ENCODE measurements at places on chromosomes 4 and X.

DNA sequence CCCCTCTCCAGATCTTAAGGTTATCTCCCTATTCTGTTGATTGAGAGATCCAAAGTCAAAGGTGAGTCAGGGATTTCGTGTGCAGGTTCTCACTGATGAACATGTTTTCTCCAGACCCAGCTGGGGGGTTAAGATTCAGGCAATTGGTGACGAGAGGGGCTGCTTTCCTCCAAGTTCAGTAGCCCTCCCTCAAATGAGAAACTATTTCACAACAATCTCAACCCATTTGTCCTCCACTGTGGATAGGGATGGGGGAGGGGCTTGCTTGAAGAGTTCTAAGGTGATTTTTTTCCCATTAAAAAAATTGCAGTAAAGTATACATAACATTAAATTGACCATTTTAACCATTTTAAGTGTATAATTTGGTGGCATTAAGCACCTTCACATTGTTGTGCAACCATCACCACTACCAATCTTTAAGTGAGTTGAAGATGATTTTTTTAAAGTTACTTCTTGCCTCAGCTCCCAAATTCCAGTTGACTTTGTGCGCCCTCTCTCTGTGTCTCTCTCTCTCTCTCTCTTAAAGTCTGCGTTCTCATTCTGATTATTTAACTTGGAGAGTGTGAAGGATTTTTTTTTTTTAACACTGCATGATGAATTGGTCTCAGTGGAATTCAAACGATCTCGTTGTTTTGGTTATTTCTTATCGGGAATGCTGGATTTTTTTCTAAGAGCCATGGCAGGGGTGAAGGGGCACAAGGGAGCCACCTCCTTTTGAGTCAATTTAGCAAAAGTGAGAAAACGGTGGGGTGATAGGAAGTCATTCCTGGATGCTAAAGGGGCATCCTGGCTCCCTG, 175.9 kb downstream of the SHROOM3 start:
- no peak for DNase-seq

- no peak for DNase-seq
Measured at GRCh38 chrX:39442332-39442731, 641.1 kb downstream of the MID1IP1 start.

DNA sequence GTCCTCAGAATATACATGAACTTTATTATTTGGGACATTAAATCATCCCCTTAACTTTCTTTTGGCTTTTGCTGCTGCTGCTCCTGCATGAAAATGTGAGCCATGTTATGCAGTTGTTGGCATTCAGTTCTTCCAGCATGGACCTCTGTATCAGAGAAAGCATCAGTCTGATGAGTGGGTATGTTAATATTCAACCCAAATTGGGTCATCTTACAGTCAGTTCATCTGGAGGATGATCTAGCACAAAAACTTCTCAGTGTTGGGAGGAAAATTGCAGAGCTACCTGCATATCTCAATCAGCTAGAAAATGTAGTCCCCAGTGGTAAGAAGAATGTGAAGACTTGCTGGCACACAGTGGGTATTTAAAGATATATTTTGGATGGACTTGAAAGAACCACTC, 96.7 kb downstream of the IL1RAPL2 start:
- no peak for DNase-seq

- DNase-seq, result no peak
Measured at GRCh38 chrX:111167334-111167733, 71.3 kb downstream of the PAK3 start.

DNA sequence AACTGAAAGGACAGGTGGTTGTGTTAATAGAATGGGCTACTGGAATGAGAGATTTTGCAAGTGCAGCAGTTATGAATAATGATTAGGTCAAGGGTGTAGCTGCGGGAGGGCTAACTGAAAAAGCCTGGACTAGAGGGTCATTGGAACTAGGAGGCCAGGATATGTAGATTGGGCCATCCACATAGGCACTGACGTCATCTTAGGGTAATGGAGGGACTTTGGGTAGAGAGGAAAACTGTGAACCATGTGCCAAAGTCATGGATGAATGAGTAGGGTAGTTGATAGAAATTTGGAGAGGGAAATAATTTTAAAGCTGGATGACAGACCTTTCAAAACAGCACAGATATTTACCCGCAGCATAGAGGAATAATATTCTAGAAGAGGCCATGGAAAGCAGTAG, 123.6 kb upstream of the SLITRK2 start:
- no peak for DNase-seq

GRCh38 chrX:99522450-99522849, 887.6 kb downstream of the PCDH19 start:
- DNase-seq, result no peak

- no peak for DNase-seq
Measured at GRCh38 chr4:62640296-62640695, 1440.2 kb downstream of the ADGRL3 start.

DNA sequence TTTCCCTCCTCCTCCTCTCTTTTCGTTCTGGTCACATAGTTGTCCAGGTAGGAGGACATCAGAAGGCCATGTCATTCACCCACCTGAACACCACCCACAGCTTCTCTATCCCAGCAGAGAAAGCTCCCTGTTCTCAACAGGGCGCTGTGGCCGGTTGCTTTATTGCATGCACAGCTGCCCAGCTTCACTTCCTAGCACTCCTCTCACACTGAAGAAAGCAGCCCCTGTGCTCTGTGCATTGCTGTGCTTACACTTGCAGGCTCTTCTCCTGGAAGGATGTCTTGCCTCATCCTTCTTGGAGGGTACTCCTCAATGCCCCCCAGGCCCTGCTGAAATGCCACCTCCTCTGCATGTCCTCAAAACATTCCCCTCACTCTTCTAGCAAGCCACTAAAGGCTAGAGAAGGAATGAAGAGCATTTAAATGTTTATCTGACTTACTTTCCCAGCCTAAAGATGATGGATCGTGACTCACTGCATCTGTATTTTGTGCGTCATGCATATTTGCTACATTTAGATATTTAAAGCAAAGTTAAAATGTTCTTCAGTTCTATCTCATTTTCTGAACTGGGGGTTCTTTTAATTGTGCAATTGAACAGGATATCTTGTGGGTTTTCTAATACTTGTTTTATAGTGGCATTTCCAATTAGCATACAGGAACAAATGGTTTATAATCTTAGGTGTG, 186.4 kb upstream of the PUDP start:
- no peak for DNase-seq

- DNase-seq, result no peak
Measured at GRCh38 chr4:60724623-60725022, 475.5 kb upstream of the ADGRL3 start.

GRCh38 chrX:11341274-11342201, 48.3 kb downstream of the AMELX start:
- no peak for DNase-seq

- DNase-seq, result no peak
Measured at GRCh38 chr4:140901736-140902336, 145.7 kb upstream of the TBC1D9 start.

DNA sequence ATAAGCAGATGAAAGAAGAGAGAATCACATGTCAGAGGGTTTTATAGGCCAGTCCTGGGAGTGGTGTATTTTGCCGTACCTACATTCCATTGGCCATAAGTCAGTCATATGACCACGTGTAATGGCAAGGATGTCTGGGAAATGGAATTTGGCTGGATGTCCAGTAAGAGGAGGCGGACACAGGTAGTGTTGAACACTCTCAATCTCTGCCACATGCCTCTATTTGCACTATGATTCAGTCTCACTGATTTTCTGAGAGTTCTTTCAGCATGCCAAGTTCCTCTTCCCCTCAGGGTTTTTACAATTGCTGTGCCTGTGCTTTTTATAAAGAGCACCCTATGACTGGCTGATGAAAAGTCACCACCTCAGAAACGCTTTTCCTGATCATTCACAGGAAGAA, 164.2 kb upstream of the GPR101 start:
- no peak for DNase-seq

- no peak for DNase-seq
Measured at GRCh38 chr4:29549342-29549741, 1170.8 kb upstream of the PCDH7 start.

DNA sequence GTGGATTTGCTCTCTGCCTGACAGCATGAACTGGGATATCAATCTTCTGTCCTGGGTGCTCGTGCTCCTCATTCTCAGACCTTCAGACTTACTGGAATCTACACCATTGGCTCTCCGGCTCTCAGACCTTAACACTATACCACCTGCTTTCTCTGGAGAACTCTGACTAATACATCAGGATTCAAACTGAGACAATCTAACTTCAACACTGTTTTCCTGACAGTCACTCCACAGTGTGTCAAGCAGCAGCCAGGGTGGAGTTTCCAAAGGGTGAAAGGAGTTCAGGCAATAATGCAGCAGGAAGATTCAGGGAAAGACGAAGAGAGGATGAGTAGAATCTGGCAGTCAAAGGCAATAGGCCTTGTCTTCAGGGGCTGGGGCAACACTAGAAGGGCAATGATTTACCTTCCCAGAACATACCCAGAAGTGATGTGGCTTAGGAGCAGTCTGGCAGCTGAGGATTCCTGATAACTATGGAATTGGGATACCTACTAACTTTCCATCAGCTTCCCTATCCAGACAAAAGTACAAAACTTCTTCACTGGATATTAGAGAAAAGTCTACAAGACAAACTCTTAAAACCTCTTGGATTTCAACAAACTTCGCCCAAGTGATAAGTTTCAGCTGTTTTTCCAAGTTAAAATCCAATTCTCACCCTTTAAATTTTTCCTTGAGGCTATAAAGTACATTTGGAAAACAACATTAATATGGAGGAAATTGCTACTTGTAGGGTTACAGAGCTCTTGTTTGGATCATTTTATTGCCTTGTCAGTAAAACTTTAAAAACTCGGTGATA, 58.4 kb upstream of the SLIT2 start:
- no peak for DNase-seq

DNA sequence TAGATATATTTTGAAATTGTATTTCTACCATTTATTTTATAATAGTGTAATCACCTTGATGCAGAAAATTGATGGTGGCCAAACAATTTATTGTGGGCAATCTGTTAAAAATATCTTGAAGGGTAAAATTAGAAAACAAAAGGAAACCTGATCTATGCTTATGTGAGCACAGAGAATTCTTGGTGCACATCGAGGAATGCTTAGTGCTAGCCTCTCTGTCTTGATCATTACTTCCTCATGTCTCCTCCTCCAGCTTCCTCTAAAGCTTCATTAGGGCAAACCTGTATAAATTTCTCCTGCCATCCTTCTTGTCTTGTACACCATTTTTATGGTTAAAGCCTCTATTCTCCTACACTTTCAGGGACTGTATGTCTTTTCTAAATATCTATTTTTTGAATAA, 725.8 kb downstream of the RAPGEF2 start:
- no peak for DNase-seq

DNA sequence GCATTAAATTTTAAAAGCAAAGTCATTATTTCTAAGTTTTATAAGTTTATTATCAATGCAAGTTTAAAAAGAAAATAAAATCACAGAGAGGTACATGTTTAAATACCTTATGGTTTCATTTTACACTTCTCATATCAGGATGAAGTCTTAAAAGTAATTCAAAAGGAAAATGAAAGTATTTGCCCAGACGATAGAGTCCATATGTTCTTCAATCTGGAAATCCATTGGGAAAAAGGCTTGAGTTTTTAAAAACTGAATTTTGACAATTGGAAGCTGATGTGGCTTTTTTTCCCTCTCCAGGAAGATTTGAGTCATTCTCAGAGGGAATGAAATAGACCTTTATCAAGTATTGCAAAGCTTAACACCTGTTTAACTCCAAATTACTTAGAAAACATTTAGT, 37.1 kb downstream of the MAB21L2 start:
- no peak for DNase-seq

DNA sequence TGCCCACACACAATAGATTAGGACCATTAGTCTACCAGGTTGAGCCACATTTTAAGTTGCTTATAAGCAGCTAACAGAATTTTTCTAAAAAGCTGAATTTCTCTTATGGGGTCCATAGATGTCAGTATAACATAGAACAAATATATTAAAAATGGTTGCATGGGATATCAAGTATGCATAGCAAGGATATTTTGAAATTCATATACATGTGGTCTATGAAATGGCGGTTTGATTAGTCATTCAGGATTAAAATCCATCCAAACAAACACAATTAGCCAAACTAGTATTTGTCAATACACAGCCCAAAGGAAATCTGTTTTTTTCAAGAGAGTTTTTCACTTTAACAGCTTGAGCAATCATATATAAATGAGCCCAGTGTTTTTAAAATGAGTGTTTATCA, 33.5 kb upstream of the AMOT start:
- DNase-seq, result no peak

GRCh38 chr4:138052806-138053632, 189.1 kb downstream of the SLC7A11 start:
- no peak for DNase-seq

GRCh38 chr4:167966143-167966542, 126.2 kb upstream of the ANXA10 start:
- DNase-seq, result no peak

DNA sequence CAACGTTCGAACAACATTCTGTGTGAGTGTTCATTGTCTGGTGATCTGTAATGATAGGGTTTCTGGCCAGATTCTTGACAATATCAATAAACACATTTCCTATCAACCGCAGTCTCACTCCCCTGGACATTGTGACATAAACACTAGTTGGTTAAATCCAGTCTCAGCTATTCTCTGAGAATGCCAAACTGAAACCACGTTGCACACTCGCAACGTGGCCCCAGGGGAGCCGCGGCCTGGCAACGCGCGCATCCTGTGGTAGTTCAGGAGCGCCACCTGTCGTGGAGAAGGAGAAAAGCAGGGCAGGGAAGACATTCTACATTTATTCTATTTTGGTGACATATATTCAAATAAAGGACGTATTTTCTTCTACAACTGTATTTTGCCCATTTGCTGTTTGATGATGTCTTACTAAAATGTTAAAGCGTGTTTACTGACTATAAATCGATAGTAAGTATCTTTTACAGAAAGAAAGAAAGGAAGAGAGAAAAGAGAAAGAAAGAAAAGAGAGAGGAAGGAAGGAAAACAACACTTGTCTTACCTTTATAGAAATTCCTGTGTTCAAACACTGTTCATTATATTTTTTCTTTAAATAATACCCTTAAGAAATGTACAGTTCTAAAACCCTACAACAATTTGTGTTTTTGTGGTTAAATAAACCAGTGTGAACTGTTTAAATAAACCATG, 738.3 kb upstream of the FRG1 start:
- DNase-seq, result peak; percentile 45

- no peak for DNase-seq
Measured at GRCh38 chr4:186854256-186854655, 130.6 kb upstream of the FAT1 start.

GRCh38 chrX:793216-793770, 162.7 kb downstream of the SHOX start:
- no peak for DNase-seq

GRCh38 chr4:122930862-122931261, 8.5 kb upstream of the NUDT6 start:
- no peak for DNase-seq

Data from HEK293T (cell line).